ENCODE measurements at places on chromosomes 7 and 10.

- DNase-seq: no peak
Measured at GRCh38 chr10:44462338-44462914, 77.5 kb upstream of the CXCL12 start.

- peak; percentile 80 for DNase-seq
Measured at GRCh38 chr10:60573336-60573735, 183.7 kb upstream of the ANK3 start.

DNA sequence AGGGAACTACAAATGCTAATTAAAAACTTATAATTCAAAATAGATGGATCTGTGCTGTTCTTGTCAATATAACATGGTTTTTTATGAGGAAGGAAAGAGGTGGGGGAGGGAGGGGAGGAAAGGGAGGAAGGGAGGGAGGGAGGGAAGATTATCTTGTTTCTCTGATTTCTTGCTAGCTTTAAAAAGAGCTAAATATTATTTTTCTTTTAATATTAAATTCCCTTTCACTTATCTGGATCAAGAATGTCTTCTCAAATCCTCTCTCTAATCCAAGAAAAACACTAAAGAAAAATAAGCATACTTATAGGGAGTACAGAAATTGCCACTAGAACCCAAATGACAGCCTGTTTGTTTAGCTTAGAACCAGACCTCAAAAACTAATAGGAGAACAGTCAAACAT, 55.2 kb downstream of the LRRN3 start:
- no peak for DNase-seq

DNA sequence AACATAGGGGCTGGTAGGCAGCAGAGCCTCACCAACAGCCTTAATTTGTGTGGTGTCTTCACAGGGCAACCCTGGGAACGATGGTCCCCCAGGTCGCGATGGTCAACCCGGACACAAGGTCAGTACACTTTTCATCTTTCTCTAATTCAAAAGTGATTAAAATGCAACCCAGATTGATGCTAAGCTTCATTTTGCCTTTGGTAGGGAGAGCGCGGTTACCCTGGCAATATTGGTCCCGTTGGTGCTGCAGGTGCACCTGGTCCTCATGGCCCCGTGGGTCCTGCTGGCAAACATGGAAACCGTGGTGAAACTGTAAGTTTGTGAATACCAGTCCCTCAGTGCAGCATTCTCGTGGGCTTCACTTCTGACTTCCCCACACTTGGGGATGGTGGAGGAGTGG, 30.9 kb downstream of the COL1A2 start:
- DNase-seq: no peak

DNA sequence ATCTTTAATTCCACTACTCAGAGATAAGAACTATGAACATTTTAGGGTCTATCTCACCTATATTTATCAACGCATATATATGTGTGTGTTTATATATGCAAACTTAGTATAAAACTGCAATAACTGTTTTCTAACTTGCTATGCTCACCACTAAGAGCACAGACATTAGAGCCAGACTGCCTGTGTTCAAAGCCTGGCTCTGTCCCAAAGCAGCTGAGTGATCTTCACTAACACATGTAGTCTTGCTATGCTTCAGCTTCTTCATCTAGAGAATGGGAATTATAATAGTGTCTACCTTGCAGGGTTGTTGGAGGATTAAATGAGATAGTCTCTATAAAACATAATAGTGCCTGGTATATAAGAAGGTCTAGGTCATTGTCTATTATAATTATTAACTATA, 165.5 kb downstream of the MAGI2 start:
- no peak for DNase-seq

- DNase-seq: no peak
Measured at GRCh38 chr10:51318399-51319172, 244.3 kb downstream of the PRKG1 start.

GRCh38 chr7:20298486-20298901, 32.2 kb upstream of the ITGB8 start:
- DNase-seq: no peak

DNA sequence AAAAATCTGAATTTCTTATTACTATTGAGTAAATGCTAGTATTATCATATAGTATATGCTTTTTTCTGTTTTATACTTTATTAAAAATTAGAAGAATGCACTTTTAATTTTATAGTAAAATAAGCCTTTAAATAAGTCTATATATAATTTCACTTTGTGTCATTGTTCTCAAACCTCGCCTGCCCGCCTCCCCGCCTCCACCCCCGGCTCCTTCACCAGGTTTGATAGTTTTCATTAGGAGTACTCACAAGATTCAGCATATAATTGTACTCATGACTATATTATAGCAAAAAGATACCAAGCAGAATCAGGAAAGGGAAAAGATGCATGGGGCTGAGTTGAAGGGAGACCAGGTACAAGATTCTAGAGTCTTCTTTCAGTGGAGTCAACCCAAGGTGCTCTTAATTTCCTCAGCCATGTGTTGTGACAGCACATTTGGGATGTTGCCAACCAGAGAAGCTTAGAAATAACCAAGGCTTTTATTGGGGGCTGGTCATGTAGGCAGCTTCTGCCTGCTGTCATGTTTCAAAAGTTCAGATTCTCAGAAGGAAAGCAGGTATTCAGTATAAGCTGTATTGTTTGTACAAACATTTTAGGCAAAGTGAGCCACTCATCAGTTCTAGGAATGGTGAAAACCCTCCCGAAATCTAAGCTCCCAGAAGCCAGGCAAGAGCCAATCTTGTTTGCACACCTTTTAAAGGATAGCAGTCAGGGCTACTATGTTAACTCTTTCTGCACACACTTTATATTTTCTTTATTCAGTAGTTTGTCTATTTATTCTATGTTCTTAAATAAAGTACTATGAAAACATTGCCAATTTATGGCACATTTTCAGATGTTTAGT, 12.3 kb downstream of the NHLRC2 start:
- DNase-seq: no peak

- no peak for DNase-seq
Measured at GRCh38 chr7:120218712-120219111, 54.3 kb upstream of the KCND2 start.

DNA sequence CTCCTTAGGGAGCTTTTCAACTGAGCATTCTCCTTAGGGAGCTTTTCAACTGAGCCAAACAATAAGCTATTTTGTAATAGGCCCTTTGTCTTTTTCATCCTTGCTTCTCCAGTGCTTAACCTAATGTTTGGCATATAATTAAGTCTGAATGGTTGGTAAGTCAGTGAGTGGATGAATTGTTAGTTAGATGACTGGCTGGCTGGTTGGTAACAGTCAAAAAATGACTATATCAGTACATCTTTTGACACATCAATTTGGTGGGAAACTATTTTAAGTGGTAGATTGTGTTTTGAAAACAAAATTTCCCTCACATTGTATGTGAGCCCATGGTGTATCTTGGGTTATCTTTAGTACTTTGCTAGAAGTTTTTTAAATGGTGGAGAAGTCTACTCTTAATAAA, 16.4 kb downstream of the ING3 start:
- DNase-seq: no peak
